ENCODE measurements at places on chromosomes 6 and 20.
A peak's percentile ranks its signal among the peaks of the same experiment; 100 is the strongest.

DNA sequence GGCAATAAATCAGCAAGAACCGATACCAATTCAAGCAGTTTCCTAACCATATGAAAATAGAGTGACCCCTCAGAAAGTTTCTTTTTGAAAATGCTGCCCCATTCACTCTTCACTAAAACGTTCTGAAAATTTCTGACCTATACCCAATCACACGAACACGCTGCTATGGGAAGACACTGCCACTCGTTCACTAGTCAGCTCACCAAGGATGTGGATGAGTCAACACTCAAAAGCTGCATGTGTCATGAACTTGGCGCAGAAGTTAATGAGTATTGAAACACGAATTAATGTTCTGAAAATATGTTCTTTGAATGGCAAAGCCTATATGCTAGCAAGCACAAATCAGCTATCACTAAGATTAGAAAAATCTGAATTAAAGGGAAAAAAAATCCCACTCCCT, 84.2 kb downstream of the PREP start:
- DNase-seq = no peak

DNA sequence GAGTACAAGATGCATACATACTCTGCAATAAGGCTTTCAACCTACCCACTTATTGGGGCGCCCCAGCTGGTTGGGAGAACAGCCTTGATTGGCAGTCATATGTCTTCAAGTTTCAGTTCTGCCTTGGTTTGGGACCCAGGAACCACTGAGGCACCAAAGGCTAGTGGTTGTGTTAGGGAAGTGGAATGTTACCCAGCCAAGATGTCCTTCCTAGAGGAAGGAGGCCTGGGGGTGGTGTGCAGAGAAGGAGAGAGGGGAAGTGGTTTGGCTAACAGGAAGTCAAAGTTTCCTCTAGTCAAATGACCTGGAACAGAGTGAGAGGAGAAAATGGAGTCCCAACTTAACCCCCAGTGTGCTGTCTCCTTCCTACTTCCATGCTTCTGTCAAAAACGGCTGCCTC, 59.4 kb downstream of the CD164 start:
- DNase-seq = peak; percentile 15

DNA sequence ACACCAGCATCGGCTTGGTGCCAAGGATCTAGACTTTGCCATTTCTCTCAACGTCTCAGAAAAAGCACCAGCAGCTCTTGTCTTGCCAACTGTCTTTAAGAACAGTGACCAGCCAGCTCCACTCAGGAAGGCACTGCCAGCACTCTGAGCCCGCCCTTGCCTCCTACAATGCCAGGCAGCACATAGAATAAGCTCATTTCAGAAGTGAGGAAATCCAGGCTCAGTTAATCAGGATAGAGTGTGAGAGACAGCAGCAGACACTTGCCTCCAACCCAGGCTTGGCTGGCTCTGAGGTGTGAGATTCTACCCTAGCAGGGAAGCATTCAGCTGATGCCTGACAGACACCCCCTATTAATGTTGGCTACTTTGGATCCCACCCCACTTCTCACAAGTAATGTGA, 4.3 kb upstream of the SYNDIG1 start:
- DNase-seq = no peak

DNA sequence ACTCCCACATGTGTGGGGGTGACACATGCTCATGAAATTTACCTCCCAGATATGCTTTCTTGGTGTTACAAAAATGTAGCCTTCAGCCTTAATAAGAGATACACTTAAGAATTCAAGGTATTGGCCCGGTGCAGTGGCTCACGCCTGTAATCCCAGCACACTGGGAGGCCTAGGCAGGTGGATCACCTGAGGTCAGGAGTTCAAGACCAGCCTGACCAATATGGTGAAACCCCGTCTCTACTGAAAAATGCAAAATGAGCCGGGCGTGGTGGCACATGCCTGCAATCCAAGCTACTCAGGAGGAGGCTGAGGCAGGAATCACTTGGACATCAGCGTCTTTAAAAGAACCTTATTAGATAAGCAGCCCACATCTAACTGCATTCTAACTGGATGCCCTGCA, 614.3 kb upstream of the CDH4 start:
- DNase-seq = no peak

- DNase-seq = no peak
Observed at GRCh38 chr6:24961852-24962251, 26.1 kb upstream of the RIPOR2 start.

DNA sequence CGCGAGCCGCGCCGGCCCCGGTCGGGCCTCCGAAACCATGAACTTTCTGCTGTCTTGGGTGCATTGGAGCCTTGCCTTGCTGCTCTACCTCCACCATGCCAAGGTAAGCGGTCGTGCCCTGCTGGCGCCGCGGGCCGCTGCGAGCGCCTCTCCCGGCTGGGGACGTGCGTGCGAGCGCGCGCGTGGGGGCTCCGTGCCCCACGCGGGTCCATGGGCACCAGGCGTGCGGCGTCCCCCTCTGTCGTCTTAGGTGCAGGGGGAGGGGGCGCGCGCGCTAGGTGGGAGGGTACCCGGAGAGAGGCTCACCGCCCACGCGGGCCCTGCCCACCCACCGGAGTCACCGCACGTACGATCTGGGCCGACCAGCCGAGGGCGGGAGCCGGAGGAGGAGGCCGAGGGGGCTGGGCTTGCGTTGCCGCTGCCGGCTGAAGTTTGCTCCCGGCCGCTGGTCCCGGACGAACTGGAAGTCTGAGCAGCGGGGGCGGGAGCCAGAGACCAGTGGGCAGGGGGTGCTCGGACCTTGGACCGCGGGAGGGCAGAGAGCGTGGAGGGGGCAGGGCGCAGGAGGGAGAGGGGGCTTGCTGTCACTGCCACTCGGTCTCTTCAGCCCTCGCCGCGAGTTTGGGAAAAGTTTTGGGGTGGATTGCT, 1.3 kb downstream of the VEGFA start:
- DNase-seq = peak; percentile 36

- DNase-seq = no peak
Observed at GRCh38 chr20:59747671-59748515, 143.6 kb downstream of the PHACTR3 start.

- peak; percentile 11 for DNase-seq
Observed at GRCh38 chr20:237489-237888, 10.4 kb downstream of the DEFB129 start.

DNA sequence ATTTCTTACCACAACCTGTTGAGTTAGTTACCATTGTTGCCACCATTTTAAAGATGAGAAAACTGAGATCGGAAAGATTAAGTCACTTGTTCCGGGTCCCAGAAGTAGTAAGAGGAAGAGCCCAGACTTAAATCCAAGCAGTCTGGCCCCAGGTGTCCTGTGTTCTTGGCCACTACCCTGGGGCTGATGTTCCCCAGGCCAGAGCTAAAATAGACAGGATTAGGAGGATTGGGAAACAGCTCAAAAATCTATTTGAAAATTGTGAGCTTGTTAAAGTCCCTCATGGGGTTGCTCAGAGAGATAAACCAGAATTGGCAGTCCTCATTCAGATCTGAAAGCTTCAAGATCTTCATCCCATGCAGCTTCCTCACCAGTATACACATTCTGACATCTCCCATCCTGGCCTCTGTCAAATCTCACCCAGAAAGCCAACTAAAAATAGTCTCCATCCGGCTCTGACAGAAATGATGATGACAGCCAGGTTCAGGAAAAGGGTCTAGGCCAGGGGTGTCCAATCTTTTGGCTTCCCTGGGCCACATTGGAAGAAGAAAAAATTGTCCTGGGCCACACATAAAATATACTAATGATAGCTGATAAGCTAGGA, 62.0 kb downstream of the GFOD1 start:
- DNase-seq = no peak

DNA sequence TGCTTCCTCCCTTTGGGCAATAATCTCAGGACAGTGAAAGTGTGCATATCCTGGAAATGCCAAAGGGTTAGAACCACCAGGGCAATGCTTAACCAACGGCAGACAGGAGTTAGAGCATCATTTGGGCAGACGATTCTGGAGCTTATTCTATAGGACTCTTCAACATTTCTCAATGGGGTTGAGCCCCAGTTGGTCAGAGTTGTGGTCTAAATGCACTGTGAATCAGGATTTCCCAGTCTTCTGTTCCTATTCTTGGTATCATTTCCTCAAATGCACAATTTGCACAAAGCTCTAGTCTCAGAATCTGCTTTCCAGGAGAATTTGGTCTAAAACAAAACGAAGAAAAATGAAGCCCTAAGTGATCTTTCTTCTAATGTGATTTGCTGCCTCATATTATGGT, 389.6 kb upstream of the JAG1 start:
- no peak for DNase-seq

- no peak for DNase-seq
Observed at GRCh38 chr20:2820084-2820895, 4.1 kb downstream of the TMEM239 start.

DNA sequence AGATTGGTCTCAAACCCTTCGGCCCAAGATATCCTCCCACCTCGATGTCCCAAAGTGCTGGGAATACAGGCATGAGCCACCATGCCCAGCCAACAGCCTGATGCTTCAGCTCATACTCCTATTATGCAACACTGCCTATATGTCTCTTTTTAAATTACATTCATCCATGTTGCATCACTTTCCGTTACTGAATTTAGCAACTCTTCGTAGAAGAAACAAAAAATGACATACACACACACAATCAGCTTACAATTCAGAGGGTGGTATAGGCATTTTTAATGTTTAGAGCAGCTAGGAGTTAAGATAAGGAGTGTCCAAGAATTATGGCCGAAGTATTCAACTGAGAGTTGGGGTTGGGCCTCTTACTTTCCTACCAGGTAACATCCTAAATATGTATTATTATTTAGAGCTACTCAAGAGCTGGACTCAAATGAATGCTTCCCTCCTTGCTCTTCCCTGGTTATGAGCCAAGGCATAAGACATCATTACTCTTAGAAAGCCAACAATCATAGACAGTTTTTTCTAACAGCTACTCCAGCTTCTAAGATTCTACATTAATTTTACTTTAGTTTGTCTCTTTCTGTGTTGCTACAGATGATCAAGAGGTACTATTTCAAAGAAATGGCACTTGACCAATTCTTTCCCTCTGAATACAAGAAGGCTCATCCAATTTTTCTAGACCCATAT, 62.0 kb upstream of the BMP5 start:
- DNase-seq = no peak

DNA sequence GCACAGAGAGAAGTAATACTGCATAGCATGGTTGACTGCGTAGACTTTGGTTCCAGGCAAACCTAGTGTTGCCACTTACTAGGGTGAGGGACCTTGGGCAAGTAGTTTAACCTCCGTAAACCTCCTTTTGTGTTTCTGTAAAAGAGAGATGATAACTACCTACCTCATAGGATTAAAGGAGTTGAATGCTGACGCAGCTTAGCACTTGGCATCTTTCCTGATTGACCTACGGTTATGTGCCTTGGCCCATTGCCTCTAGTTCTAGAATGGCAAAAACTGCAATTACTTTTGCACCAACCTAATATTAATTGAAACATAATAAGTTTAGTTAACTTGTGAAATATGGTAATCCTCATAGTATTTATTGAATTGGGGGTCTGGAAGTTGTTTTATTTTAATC, 19.1 kb downstream of the GHRH start:
- DNase-seq = no peak

DNA sequence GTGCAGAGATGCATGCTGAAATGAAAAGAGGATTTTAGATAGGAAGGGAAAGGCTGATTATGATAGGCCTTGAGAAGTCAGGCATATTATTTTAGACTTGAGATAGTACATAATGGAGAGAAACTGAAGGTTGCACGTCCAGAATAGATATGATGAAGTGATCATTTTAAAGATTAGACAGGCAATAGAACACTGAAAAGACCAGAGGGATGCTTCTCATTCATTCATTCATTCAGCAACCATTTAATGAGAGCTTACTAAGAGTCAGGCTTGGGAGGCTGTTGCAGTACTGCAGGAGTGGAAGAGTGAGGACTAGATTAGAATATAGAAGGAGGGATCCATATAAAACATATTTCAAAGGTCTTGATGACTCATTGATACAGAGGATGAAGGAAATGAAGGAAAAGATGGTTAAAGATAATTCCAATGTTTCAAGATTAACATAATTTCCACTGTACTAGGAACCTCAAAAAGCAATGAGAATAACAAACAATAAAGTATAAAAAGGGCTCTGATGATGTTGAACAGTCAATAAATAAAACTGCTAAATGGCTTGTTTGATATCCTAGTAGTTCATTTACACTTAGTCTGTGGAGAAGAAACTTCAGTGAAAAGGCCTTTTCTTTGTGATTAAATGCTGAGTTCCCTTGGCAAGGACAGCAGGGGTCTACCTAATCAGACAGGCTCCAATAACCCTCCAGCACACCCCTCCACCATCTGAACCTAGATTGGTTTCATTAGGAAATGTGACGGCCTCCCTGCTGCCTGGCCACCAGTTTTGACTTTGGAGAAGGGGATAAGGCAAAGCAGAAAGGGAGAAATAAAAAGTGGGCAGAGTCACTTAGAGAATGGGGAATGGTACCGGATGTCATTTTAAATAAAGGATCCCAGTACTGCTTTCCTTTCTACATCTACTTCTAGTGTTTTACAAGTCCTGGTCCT, 5.3 kb upstream of the FBXO9 start:
- DNase-seq = no peak

- DNase-seq = no peak
Observed at GRCh38 chr6:115456848-115457247, 603.8 kb downstream of the FRK start.

DNA sequence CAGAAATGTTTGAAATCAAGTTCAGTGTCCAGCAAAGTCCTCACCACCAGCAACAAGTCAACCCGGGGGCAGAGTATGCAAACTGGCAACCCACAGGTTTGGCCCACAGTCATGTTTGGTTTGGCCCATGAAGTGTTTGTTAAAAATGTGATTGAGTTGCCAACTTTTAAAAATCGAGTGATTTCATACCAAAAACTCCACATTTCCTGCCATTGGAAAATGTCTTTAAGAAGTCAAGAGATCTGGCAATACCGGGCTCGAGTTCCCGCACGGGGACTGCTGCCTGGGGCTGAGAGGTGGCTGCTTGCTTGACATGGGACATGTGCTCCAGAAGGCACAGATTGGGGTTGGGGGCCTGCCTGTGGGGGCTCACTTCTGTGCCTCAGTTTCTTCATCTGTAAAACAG, 36.1 kb downstream of the PREX1 start:
- DNase-seq = no peak

- DNase-seq = no peak
Observed at GRCh38 chr6:166007349-166008263, 160.0 kb downstream of the TBXT start.

DNA sequence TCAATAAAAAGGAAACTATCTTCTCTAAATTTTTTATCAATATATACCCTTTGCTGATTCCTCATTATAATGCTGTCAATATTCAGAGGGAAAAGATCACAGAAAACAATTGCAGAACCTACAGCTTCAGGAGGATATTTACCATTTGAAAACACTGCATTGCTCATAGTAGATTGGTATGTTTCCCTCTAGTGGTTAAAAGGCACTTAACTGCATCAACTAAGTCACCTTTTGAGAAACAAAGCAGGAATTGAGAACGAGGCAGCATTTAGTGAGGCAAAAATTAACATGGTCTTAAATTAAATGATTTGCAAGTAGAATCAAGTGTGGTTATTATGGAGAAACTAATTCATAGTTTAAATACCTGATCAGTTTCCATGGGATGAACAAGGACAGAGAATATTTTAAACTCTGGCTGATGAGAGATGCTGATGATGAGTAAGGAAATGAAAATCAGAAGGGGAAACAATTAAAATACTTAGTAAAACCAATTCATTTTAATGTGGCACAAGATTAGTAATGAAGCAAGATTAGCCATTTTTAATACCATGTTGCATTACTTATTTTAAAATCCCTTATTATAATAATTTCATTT, 642.1 kb downstream of the EPHA7 start:
- no peak for DNase-seq

GRCh38 chr20:62266340-62266739, 28.0 kb downstream of the OSBPL2 start:
- no peak for DNase-seq

GRCh38 chr6:63597141-63598048, 25.1 kb downstream of the LOC128125822 start:
- no peak for DNase-seq

GRCh38 chr6:67252663-67253062, 1382.4 kb upstream of the ADGRB3 start:
- DNase-seq = no peak
